Mesenchymal stem cell (in vitro differentiated cells and primary cell): ENCODE measurements at places on chromosomes 6 and 20.

- H3K27ac ChIP-seq = peak overlapping the region; percentile 74
- H3K4me1 ChIP-seq = peaks cover 10% of the 10 kb centered on the region
- no peaks in the 10 kb centered on the region for H3K27me3 ChIP-seq
- peaks cover 6% of the 10 kb centered on the region for H3K36me3 ChIP-seq
- DNase-seq = peak; percentile 91
- peak overlapping the region; percentile 81 for H3K4me3 ChIP-seq
Measured at GRCh38 chr20:58651946-58652605, 993 bp downstream of the STX16 start.

DNA sequence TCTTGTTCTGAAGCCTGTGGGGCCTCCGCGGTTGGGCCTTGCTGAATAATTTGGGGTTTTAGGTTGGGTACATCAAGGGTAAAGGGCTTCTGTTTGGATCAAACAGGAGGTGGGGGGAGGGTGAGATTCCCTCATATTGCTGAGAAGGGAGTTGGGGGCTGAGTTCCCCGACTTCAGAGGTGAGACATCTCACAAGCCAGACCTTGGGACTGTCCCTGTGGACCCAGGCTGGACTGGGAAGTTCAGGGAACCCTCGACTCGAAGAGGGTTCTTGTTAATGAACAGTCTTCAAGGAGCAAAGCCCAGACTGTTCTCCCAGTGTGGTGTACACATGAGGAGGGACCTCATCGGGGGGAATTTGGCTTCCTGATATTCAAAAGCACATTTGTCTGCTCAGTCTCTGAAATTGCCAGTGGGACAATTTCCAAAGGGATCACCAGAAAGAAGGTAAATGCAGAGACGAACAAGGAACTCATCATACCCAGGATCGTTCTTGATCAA lies 118.5 kb downstream of the SYCP2 start:
- H3K4me3 ChIP-seq = no peak overlapping the region
- no peak for DNase-seq
- no peaks in the 10 kb centered on the region for H3K4me1 ChIP-seq
- no peaks in the 10 kb centered on the region for H3K36me3 ChIP-seq

DNA sequence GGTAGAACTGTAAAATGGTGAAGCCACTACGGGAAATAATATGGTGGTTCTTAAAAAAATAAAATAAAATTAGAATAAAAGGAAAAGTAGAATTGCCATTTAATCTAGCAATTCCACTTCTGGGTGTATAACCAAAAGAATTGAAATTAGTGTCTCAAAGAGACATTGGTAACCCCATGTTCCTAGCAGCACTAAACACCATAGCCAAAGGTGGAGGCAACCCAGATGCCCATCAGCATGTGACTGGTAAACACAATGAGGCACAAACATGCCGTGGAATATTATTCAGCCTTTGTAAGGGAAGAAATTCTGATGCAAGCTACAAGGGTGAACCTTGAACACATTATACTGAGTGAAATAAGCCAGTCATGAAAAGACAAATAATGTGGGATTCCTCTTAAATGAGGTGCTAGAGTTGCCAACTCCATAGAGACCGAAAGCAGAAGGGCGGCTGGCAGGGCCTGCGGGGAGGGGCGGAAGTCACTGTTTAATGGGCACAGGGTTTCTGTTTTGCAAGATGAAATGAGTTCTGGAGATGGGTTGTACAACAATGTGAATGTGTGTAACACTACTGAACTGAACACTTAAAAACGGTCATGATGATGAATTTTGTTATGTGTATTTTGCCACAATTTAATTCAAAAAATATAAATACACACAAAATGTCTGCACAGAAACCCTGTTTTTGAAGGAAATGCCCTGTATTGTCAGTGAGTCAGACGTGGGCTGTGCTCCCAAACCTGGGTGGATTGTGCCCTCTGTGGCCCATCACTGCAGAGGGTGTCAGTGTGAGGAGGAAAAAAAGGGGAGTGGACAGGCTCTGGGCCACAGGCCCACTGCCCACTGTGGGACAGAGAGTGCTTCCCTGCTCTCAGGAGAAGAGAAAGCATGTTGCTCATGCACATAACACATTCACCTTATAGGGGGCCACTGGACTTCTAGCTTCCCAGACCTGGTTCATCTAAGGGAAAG lies 49.6 kb upstream of the CD93 start:
- H3K4me1 ChIP-seq = peaks cover 5% of the 10 kb centered on the region
- H3K27ac ChIP-seq = no peak overlapping the region
- no peak for DNase-seq

DNA sequence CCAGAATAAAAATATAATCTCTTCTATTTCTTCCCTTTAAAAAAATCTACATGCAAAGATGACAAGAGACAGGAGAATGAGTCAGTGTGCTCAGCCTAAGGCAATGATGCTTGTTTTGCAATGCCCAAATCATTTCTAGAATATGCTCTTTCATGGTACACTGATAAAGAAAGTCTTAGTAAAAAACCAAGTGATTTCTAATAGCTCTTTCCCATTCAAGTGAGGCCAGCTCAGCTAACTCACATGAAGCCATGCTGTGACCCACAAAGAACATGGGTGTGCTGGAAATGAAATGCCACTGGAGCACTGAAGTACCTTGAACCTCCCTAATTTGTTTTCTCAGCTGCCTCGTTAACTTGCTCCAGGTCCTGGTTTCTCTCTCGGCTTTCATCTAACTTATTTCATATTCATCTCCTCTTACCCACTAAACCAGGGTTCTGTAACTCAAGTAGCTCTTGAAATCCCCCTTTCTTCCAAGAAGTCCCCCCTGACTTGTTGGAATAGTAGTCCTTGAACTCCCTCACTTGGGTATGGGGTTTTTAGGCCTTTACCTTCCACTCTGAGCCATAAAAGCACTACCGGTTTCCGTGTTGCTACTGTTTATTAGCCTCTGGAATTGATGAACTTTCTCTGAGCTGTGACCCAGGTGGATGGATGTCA lies 92.7 kb downstream of the IRF4 start:
- no peak overlapping the region for H3K4me3 ChIP-seq
- H3K36me3 ChIP-seq = peaks cover 42% of the 10 kb centered on the region
- H3K27ac ChIP-seq = no peak overlapping the region
- H3K4me1 ChIP-seq = no peaks in the 10 kb centered on the region
- DNase-seq = no peak
- H3K27me3 ChIP-seq = no peaks in the 10 kb centered on the region

GRCh38 chr20:17625246-17626051 lies 55.6 kb downstream of the DSTN start:
- H3K27me3 ChIP-seq = no peaks in the 10 kb centered on the region
- H3K4me3 ChIP-seq = no peak overlapping the region
- no peak for DNase-seq
- peaks cover 7% of the 10 kb centered on the region for H3K4me1 ChIP-seq
- no peak overlapping the region for H3K27ac ChIP-seq

GRCh38 chr6:38262609-38263008 lies 377.1 kb downstream of the BTBD9 start:
- H3K4me1 ChIP-seq = peaks cover 20% of the 10 kb centered on the region
- H3K27ac ChIP-seq = peak overlapping the region; percentile 97
- no peaks in the 10 kb centered on the region for H3K36me3 ChIP-seq
- no peak overlapping the region for H3K4me3 ChIP-seq
- DNase-seq = peak; percentile 70
- no peaks in the 10 kb centered on the region for H3K27me3 ChIP-seq

DNA sequence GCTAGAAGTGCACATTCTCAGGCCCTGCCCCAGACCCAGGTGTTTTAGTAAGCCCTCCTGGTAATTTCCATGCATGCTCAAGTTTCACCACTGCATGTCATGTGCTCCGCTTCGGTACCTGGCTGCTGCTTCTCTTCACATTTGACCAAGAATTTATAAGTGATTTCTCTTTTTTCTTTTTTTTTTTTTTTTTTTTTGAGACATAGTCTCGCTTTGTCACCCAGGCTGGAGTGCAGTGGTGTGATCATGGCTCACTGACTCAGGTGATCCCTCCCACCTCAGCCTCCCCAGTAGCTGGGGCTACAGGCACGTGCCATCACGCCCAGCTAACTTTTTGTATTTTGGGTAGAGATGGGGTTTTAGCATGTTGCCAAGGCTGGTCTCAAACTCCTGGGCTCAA lies 16.0 kb downstream of the TM9SF4 start:
- no peak overlapping the region for H3K4me3 ChIP-seq
- no peak for DNase-seq
- no peaks in the 10 kb centered on the region for H3K4me1 ChIP-seq
- no peaks in the 10 kb centered on the region for H3K27me3 ChIP-seq
- H3K36me3 ChIP-seq = peaks cover 16% of the 10 kb centered on the region

DNA sequence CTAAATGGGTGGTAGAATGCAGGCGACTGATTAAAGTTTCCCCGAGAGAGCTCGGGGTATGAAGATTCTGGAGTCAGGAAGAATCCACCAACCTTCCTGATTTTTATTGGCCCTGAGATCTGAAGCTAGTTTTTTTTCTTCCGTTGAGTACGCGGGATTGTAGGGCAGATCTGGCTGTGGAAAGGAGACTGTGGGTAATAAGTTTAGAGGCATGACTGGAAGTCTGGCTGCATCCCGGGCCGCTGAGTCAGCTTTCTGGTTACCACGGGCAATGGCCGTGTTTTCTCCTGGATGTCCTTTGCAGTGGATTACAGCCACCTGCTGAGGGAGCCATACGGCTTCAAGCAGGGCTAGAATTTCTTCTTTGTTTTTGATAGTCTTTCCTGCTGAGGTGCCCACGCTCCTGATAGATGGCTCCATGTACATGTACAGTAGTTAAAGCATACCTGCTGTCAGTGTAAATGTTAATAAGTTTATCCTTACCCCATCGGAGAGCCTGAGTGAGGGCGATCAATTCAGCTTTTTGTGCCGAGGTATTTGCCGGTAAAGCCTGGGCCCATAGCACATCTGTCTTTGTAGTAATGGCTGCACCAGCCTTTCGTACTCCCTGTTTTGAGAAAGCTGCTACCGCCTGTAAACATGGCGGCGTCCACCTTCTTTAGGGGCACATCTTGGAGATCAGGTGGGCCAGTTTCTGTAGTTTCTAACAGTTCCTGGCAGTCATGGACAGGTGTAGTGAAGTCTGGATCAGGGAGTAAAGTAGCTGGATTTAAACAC lies 154.0 kb downstream of the TRIM27 start:
- H3K36me3 ChIP-seq = no peaks in the 10 kb centered on the region
- H3K4me3 ChIP-seq = no peak overlapping the region
- H3K27ac ChIP-seq = no peak overlapping the region
- H3K27me3 ChIP-seq = peaks cover 96% of the 10 kb centered on the region
- no peaks in the 10 kb centered on the region for H3K4me1 ChIP-seq
- peak; percentile 7 for DNase-seq

- peaks cover 12% of the 10 kb centered on the region for H3K4me1 ChIP-seq
- H3K4me3 ChIP-seq = peak overlapping the region; percentile 71
- H3K27me3 ChIP-seq = peaks cover 50% of the 10 kb centered on the region
- peaks cover 22% of the 10 kb centered on the region for H3K36me3 ChIP-seq
- DNase-seq = peak; percentile 38
Measured at GRCh38 chr6:44297063-44298038, 15.8 kb downstream of the AARS2 start.

- no peaks in the 10 kb centered on the region for H3K36me3 ChIP-seq
- H3K27ac ChIP-seq = no peak overlapping the region
- H3K4me1 ChIP-seq = peaks cover 10% of the 10 kb centered on the region
- H3K4me3 ChIP-seq = no peak overlapping the region
Measured at GRCh38 chr6:26275663-26276062, 89.3 kb upstream of the BTN3A2 start.

DNA sequence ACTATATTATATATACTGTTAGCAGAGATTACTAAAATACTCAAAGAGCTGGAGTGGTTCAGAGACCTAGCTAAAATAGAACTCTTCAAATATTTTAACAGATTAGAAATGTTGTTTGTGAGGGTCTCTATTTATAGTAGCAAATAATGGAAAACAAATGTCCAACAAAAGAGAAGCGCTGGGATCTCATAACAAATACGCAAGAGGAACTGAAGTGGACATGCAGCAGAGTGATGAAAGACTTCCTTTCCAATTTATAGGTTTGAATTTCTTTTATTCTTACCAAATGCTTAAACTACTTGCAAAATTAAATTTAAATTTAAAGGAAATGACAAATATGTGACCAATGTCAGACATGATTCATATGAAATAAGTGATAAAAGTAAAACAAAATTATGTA lies 49.9 kb downstream of the PIGU start:
- H3K4me3 ChIP-seq = no peak overlapping the region
- no peaks in the 10 kb centered on the region for H3K27me3 ChIP-seq
- H3K36me3 ChIP-seq = peaks cover 8% of the 10 kb centered on the region
- no peak overlapping the region for H3K27ac ChIP-seq

DNA sequence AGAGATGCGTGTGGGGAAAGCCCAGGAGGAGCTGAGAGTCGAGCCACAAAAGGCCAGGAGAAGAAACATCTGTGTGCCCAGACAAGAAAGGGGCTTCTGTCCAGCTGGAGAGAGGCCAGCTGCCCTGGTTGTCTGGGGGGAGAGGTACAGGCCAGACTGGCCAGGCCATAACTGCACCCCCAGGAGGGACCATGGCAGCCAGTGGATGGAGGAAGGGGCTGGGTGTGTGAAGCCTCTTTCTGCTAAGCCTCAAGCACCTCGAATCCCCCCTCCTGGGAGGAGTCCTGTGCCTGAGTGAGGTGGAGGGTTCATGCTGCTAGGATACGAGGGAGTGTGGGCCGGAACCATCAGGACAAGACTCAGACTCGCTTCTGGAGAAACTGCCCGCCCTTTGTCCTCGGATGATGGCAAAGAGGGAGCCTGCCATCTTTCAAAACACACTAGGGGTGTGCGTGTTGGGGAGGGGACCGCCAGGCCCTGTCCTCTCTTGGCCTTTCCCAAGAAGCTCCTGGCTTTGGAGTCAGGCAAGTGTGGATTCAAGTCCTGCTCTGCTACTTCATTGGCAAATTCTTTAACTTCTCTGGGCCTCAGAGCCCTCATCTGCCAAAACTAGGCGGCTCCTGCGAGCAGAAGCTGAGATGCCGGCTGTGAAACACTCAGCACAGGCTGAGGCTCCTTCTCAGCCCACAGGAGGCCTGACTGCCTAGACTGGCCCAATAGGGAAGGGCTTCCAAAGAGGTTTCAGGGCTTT lies 90.3 kb downstream of the ASXL1 start:
- H3K27ac ChIP-seq = no peak overlapping the region
- no peaks in the 10 kb centered on the region for H3K27me3 ChIP-seq
- peaks cover 91% of the 10 kb centered on the region for H3K36me3 ChIP-seq
- peaks cover 20% of the 10 kb centered on the region for H3K4me1 ChIP-seq
- no peak for DNase-seq
- H3K4me3 ChIP-seq = no peak overlapping the region

- no peaks in the 10 kb centered on the region for H3K4me1 ChIP-seq
- H3K36me3 ChIP-seq = no peaks in the 10 kb centered on the region
- H3K27ac ChIP-seq = no peak overlapping the region
- H3K4me3 ChIP-seq = no peak overlapping the region
- H3K27me3 ChIP-seq = no peaks in the 10 kb centered on the region
- no peak for DNase-seq
Measured at GRCh38 chr6:15027472-15027871, 218.4 kb upstream of the JARID2 start.

DNA sequence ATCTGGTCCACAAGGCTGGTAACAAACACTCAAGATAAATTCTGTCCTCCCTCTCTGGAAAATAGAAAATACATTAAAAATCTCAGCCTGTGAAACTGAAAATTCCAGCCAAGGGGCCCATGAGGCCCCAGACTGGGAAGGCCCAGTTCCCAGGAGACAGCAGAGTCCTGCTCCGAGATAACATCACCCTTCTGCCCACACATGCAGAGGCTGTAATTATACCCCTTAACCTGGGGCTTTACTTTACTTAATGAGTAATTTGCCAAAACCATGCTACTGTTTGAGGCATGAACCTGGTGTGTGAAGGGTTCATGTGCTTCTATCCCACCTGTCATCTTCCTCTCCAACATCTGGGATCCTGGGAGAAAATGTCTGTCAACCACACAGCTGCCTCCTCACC lies 398.9 kb upstream of the SULF2 start:
- H3K4me3 ChIP-seq = no peak overlapping the region
- no peak overlapping the region for H3K27ac ChIP-seq
- H3K36me3 ChIP-seq = no peaks in the 10 kb centered on the region
- H3K4me1 ChIP-seq = peaks cover 4% of the 10 kb centered on the region
- DNase-seq = no peak
